ENCODE measurements at places on chromosomes 3 and 15.

GRCh38 chr3:192106543-192106942 is 620.8 kb downstream of the FGF12 start:
- DNase-seq, result no peak

GRCh38 chr3:13011573-13012220 is 61.5 kb downstream of the IQSEC1 start:
- DNase-seq, result no peak

GRCh38 chr15:98444138-98444537 is 204.2 kb upstream of the IGF1R start:
- DNase-seq, result no peak

DNA sequence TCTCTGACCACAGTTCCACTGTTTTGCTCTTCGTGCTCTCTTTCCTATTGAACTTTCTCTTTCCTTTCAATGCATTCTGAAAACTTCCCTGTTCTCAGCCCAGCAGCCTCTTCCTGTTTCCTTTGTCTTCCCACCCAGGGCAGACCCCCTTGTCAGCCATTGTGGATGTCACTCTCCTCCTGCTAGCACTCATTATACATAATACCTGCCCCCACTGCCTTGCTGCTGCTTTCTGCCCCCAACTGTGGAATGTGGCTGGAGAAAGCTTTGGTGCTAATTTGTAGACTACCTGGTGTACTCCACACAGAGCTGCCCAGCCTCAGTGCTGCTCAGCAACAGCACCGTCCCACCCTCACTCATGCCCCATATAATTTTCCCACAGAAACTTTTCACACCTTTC is 80.2 kb downstream of the CHCHD6 start:
- no peak for DNase-seq
